ENCODE measurements at places on chromosomes 4 and X.

- no peak for DNase-seq
These were observed 425.3 kb downstream of the SPRY1 start for GRCh38 chr4:123821861-123822260.

DNA sequence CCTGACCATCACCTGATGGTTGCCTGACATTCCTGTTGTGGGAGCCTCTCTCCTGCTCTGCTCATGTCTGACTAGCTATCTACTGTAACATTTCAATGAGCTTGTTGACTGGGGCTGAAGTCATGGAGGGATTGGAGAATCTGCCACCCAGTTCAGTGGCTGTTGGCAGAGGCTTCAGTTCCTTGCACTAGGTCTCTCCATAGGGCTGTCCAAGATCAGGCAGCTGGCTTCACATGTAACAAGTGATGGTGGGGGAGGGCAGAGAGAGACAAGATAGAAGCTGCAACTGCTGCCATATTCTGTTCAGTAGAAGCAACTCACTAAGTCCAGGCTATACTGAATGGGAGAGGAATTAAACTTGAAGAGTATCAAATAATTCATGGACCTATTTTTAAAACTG, 14.1 kb upstream of the CCNI start:
- no peak for DNase-seq

GRCh38 chrX:118751950-118752783, 24.8 kb downstream of the IL13RA1 start:
- DNase-seq = no peak

DNA sequence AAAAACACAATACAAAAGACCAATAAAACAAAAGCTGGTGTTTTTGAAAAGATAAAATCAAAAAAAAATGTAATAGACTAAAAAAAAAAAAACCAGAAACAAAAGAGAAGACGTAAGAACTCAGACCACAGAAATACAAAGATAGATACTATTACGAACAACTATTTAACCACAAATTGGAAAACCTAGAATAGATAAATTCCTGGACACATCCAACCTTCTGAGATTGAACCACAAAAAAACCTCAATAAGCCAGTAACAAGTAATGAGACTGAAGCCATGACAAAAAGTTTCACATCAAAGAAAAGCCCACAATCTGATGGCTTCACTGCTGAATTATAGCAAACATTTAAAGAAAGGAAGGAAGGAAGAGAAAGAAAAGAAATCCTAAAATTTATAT, 16.2 kb downstream of the RCHY1 start:
- DNase-seq = no peak

DNA sequence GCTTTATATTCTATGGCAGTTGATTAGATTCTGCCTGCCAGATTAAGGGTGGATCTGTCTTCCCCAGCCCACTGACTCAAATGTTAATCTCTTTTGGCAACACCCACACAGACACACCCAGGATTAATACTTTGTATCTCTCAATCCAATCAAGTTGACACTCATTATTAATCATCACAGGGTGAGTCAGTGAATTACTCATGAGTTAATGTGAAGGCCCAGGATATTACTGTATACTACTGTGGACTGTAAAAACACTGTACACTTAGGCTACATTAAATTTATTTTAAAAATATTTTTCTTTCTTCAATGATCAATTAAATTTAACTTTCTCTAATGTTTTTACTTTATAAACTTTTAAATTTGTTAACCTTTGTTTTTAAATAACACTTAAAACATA, 87.7 kb downstream of the NAP1L3 start:
- no peak for DNase-seq

DNA sequence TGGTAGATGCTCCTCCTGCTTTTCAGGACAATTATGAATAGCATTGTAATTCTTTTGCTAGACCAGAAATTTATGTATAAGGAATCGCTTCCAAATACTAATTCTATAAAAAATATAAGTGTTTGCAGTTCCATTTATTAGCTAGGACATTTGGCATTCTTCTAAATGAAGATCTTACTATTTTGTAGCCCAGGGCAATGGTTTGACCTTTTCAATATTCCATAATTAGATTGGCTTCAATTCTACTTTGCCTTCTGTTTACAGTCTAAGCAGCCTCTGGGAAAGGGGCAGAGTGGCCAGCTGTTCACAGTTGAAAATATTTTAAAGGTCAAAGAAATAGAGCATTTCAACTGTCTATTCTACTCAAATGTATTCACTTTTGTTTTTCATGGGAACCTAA, 912.1 kb upstream of the GRIA3 start:
- DNase-seq = no peak

- no peak for DNase-seq
These were observed 41.3 kb upstream of the ZCCHC13 start for GRCh38 chrX:74262452-74263209.

DNA sequence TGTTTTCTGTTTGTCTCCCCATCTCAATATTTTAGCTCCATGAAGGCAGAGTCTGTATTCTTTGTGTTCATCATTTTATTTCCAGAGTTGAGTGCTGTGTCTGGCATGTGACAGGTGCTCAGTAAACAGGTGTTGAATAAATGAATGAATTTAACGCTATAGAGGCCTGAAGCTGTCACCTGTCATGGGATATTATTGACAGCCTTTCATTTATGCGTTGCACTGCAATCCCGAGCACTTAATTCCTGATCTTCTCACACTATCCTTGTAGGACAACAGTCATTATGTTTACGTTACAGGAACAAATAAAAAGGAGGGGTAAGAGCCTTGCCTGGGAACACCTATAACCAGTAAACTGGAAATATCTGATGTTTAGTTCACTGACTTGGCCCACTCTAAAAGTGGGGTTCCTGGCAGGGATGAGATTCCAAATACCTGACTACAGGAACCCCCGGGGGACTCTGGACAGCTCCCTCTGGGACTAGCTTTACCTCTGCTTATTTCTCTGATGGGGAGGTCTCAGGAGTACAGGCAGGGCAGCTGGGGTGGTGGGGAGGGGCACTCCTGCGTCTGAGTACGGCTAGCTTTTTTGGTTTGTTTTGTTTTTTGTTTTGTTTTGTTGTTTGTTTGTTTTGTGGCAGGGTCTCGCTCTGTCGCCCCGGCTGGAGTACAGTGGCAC, 36.6 kb downstream of the SEL1L3 start:
- no peak for DNase-seq

GRCh38 chrX:47187106-47187677, 6.4 kb upstream of the UBA1 start:
- peak; percentile 42 for DNase-seq

GRCh38 chrX:111284631-111285293, 14.5 kb upstream of the CAPN6 start:
- DNase-seq = no peak

DNA sequence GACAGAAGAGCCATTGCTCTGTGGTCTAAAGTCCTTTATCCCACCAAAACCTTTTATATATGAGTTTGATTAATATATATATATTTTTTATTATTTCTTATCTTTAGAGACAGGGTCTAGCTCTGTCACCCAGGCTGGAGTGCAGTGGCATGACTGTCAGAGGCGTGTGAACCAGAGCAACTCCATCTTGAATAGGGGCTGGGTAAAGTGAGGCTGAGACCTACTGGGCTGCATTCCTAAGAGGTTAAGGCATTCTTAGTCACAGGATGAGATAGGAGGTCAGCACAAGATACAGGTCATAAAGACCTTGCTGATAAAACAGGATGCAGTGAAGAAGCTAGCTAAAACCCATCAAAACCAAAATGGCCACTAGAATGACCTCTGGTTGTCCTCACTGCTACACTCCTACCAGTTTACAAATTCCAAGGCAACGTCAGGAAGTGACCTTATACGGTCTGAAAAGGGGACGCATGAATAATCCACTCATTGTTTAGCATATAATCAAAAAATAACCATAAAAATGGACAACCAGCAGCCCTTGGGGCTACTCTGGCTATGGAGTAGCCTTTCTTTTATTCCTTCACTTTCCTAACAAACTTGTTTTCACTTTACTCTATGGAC, 10.5 kb downstream of the TBCK start:
- no peak for DNase-seq

- DNase-seq = no peak
These were observed 48.2 kb upstream of the PHOX2B start for GRCh38 chr4:41796545-41797210.

GRCh38 chr4:41992967-41993857, 2.9 kb downstream of the SLC30A9 start:
- no peak for DNase-seq

DNA sequence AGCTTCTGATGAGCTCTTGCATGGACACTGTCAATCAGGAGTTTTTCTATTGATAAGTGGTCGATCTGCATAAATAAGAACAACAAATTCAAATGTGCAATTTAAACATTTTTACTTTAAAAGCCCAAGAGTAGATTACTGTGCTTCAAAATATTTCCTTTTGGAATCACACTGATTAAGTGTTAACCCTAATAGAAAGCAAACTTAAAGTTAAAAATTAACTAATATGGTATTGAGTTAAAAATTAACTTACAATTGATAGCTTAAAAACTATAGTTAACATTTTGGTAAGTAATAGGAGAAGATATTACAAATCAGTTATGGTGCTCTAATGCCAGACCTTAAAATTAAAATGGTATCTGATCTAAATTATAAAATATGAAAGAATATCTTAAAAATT, 25.9 kb downstream of the MED14 start:
- no peak for DNase-seq

DNA sequence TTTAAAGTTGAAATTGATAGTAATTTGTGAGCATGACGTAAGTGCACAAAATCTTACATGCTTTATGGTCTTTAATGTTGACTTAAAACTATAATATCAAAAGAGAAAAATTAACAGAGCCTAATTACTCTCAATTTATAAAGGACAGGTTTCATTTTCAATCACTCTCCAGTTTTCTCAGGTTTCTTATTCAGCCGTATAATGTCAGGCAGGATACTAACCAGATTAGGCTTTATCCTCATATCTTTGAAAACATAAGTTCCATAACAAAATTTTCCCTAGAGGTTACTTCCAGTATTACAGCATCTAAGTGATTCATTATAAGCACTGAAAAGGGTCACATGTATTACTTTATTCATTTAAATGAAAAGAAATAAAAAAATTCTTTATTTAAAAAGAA, 492.1 kb downstream of the PACRGL start:
- no peak for DNase-seq

- no peak for DNase-seq
These were observed 272.7 kb upstream of the PCDH18 start for GRCh38 chr4:137804906-137805495.

GRCh38 chrX:12026481-12026880, 111.8 kb upstream of the FRMPD4 start:
- no peak for DNase-seq

DNA sequence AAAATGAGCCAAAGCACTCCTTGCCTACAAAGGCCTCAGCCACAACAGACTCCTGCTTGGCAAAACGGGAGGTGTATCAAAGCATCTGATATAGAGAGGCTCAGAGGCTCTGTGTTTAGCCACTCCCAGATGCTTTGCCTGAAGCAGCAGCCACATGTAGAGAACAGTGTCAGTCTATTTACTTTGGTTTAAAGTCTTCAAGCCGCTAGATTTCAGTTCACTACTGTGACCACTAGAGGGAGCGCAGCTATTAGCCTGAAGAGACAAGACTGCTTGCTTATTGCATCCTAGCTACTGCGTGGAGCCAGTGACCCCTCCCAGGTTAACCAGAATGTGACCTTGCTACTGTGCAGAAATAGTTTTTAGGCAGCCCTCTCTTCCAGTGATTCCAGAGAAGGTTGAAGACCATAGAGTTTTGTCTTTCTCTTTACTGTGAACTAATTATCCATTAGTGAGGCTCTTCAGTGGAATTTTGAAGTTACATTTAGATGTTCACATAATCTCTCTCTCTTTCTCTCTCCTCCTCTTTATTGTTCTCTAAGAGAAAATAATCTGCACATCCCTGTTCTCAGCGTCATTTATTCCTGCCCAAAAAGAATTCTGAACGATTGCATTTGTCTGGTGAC, 39.3 kb downstream of the BMP3 start:
- DNase-seq = no peak

- no peak for DNase-seq
These were observed 100.8 kb upstream of the PLS3 start for GRCh38 chrX:115459883-115460880.

- no peak for DNase-seq
These were observed 71.8 kb upstream of the SMARCA5 start for GRCh38 chr4:143441678-143442077.

DNA sequence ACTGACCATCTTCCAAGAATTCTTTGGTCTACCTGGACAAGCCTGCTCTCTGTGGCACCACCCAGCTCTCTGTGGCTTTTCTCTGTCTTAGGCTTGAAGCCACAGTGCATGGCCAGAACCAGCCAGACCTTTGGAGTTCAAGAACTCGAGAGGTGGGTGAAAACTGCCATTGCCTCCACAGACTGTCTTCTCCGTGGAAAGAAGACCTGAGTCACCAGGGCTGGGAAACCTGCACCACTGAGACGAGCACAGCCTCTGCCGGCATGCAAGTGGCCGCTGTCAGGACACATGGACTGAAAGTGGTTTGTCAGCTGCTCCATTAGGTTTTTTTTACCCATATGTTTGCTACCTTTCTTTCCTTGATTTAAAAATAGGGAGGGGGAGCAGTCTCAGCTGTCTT, 74.5 kb downstream of the MGST2 start:
- DNase-seq = no peak

- DNase-seq = no peak
These were observed 235.5 kb downstream of the GALNTL6 start for GRCh38 chr4:172048666-172049065.

DNA sequence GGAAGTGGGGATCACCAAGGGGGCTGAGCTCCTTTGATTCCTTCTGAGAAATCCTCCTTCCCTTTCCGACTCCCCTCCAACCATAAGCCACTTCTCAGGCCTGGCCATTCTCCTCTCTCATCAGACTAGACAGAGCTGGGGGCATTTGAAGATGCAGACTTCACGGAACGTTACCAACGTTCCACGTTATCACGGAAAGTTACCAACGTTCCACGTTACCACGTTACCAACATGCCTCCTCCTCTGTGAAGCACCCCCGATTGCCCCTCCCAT, 85.4 kb upstream of the WWC2 start:
- DNase-seq = no peak

- no peak for DNase-seq
These were observed 103.5 kb downstream of the LDB2 start for GRCh38 chr4:16794816-16795445.

DNA sequence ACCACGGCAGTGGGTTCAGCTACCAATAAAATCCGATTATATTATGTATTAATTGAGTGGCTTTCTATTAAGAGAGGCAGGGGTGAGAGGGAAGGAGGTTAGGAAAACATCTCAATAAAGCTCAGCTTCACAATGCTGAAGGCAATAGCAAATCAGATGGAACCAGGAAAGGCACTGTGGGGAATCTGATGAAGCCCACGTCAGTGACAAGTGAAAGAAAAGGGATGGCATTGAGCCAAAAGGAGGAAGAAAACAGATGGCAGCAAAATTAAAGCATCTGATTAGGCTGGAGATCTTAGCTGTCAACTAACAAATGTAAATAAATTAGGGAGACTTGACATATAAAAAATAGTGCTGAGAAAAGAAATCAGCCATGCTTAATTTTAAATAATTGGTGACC, 180.9 kb downstream of the RASL11B start:
- DNase-seq = no peak

GRCh38 chr4:3494462-3494871, 31.4 kb downstream of the DOK7 start:
- no peak for DNase-seq

Measured in chondrocyte (in vitro differentiated cells).